ENCODE measurements at places on chromosomes 3 and 15.
A peak's percentile ranks its signal among the peaks of the same experiment; 100 is the strongest.

- DNase-seq, result no peak
Observed at GRCh38 chr3:180036671-180037455, at the start of gene PEX5L. Gene PEX5L (minus strand): TSS chr3:180036937. CDS start chr3:180036599, 338 bp downstream.

- DNase-seq, result no peak
Observed at GRCh38 chr3:181726351-181727330, 14.9 kb downstream of the SOX2 start.

DNA sequence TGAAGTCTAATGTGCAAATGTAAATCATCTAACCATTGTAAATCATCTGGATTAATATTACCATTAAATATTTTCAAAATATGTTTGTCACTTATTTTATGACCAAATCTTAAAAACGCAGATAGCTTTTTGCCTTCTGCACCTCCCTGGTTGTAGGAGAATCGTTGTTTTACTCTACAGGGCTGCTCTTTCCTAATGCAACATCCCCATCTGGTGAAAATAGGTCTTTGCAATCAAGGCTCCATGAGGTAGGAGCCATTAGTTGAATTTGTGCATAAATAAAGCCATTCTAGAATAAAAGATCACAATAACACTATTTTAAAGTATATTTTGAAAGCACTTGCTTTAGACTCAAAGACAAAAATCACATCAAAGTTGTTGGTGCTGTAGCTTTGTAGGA, 535.6 kb upstream of the AGTR1 start:
- no peak for DNase-seq

DNA sequence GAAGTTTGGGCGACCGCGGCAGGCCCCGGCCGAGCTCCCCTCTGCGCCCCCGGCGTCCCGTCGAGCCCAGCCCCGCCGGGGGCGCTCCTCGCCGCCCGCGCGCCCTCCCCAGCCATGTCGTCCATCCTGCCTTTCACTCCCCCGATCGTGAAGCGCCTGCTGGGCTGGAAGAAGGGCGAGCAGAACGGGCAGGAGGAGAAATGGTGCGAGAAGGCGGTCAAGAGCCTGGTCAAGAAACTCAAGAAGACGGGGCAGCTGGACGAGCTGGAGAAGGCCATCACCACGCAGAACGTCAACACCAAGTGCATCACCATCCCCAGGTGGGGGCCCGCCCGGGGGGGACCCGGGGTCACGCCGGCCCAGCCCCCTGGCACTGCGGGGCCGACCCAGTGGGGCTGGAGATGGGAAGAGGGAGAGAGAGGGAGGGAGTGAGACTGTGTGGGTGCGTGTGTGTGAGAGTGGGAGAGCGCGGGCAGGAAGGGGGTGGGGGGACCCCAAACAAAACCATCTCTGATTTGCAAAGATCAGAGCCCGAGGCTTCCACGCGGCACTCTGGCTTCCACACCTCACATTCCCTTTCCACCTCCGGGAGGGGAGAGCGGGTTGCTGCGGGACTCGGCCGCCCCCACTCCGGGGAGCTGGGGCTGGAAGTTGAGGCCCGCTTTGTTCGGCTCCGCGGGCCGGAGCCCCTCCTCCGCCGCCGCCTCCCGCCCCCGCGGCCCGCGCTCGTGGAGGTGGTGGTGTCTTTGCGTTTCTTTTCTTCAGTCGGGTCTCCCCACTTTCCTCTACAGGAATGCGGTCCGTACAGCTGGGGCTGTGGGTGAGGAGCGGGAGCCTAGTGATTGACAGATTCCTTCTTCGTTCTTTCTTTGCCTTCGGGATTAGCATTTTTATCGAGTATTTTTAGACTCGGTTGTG, 898 bp downstream of the SMAD3 start:
- no peak for DNase-seq

DNA sequence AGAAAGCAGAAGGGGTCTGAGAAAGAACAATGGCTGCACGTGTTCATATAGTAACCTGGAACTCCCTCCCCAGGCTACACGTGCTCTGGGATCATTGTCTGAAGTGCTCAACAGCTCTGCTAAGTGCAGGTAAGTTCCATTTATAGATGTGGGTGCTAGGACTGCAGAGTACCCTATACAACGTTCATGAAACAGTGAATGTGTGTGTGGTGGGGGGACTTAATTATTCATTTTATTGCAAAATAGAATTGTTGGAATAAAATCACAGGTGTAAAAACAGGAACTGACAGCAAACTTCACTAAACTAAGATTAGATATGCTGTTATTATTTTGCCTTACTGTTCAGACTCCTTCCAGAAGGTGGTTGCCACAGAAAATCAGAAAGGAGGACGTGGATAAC, 68.5 kb downstream of the CCR4 start:
- DNase-seq, result no peak

GRCh38 chr3:175983379-175983778, 1124.2 kb downstream of the NAALADL2 start:
- DNase-seq, result no peak

GRCh38 chr15:70974004-70974832, 81.6 kb downstream of the LRRC49 start:
- DNase-seq, result no peak

DNA sequence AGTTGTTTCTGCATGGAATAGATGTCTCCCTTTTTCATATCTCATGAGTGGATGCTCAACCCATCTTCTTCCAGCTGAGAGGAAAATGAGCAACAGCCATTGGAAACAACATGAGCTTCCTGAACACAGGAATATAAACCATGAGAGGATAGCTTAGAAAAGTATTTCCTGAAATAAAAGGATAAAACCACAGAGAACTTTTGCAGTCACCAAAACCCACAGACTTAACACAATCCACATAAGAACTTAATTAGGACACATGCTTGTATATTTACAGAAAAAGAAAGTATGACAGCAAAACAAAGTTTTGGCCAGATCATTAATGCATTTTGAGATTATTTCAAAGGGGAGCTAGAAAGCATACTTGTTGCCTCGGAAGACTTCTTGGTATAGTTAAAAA, 180.5 kb upstream of the RASGRP1 start:
- no peak for DNase-seq

DNA sequence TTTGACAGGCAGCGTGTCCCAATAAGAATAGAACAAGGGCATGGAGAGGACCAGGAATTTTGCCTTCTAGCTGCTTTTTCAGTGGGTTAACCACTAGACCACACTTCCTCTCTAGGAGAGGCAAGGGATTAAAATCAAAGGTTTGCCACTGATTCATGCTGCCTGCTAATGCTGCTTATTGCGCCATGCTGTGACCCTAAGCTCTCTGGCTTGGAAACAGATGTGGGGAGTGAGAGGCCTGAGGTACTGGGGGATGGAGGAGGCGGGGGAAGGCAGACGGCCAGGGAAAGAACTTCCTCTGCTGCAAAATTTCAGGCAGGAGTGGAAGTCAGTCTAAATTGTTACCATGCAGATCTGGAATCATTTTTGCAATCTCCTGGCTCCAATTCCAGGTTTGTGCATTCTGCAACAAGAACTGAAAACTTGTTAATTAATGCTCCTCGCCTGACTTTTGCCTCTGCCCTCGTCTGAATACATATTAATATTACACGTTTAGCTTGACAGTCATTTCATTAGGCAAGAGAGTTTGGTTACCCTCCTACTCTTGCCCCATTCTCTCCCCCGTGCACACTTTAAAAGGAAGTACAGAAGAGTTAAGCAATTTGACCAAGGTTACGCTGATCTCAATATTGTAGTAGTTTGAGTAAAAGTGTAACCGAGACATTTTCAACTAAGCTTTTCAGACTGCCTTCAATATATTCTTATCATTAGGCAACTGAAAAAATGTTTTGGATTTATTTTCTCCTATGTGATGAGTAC, 121.7 kb upstream of the SPRED1 start:
- DNase-seq, result no peak

DNA sequence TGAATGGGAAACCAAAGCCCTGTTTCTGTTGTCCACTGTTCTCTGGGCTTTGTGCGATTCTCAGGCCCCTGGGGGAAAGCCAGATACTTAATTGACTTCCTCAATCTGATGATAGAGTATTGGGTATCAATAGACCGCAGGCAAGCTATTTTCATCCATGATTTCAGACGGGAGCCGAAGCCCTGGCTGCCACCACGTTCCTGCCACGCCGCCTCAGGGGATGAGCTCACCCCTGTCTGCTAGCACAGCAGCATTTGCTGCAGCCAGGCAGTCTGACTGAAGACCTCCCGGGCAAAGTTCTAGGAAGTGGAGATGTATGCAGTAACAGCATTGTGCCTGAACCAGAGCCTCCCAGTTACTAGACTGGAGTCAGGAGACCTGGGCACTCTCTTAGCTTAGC, 69.8 kb downstream of the ISG20 start:
- DNase-seq, result no peak

- DNase-seq, result no peak
Observed at GRCh38 chr15:91508633-91509032, 344.9 kb upstream of the SLCO3A1 start.

DNA sequence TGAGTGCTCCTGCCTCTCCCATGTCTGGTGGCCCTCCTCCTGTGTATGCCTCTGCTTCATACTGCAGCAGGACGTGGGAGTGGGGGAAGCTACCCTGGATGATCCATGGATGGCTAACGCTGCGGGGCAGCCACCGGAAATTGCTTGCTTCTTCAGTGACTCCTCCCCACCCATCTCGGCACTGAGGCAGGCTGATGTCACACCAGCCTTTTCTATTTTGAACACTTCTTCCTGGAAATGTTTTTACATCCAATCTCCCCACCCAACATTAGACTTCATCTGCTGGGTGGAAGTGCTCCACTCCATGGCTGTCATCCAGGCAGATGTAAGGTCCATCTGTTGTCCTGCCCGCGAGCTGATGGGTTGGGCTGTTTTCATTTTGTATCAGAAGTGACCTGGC, 58.9 kb upstream of the MUC13 start:
- no peak for DNase-seq

GRCh38 chr15:87874896-87875711, 381.4 kb downstream of the NTRK3 start:
- no peak for DNase-seq

DNA sequence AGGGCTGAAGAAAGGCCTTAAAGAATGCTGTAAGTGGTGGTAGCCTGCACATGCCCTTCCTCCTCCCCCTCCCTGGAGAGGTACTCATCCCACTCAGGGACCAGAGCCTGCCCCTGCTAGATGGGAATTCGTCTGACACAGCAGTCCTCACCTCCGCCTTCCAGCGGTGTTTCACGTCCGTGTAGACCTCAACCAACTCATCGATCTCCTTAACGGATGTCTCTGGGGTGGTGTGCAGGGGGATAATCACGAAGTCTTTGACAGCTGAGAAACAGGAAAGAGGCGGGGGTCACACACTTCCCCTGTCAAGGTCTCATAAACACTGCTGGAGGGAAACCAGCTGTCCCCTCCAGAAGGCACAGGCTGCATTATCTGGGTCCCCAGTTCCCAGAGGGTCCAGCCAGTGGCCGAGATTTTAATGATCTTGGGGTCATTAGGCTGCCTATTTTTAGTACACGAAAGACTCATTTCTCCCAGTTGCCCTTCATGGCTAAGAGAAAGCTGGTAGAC, 9.9 kb downstream of the DNASE1L3 start:
- DNase-seq, result no peak

DNA sequence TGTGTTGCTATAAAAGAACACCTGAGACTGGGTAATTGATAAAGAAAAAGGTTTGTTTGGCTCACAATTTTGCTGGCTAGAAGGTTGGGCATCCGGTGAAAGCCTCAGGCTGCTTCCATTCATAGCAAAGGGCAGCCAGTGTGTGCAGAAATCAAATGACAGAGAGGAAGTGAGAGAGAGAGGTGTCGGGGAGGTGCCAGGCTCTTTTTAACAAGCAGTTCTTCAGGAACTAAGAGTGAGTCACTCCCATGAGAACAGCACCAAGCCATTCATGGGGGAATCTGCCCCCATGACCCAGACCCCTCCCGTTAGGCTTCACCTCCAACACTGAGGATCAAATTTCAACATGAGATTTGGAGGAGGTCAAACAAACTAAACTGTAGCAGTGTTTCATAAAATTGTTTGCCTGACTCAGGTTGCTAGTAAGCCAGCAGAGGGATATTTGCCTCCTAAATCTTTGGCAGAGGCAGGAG, 4.5 kb upstream of the PARP15 start:
- DNase-seq, result no peak

GRCh38 chr3:11637901-11638458, 5.7 kb downstream of the VGLL4 start:
- no peak for DNase-seq

DNA sequence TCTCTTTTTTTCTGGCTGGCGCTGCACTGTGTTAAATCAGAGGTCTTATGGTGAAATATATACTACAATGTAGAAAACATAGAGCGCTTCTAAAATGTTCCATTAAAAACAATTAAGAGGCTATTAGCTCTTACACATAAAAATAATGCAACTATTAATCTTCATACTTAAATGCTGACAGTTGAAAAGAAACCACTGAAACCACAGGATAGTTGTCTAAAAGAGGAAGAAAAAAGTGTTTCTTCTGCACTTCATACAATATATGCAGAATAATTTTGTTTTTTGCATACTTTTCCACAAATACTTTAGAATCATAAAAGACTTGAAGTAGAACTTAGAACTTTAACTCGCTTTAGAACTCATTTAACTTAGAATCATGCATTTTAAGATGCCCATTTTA, 170.5 kb downstream of the PYDC2 start:
- DNase-seq, result no peak

GRCh38 chr15:46312133-46312740, 677.4 kb downstream of the SQOR start:
- DNase-seq, result peak; percentile 20

DNA sequence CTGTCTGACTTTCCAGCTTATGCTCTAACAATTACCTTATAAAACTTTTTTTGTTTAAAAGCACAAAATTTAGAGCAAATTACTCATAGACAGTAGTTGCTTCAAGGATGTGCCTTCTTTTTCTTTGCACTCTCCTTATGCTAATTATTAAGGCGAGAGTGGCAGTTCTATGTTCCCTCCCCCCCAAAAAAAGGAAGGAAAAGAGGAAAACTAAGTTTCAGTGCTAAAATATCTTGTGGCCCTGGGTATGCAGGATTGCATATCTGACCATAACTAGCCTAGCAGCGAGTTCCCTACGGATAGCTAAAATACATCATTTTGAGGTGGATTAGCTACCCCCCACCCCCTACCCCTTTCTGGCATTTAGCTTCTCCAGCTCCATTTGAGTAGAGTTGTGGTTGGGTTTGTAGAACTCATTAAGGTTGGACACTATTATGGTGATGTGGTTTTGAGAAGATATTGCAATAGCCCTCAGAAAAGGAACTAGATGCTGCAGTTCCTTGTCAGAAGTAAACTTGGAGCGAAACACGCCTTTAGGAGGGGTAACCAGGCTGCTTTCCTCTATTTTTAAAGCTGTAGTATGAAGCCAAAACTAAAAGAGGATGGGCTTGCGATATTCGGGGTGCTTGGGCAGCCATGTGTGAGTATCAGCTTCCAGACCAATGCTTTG, 174.6 kb downstream of the AKAP13 start:
- no peak for DNase-seq

- no peak for DNase-seq
Observed at GRCh38 chr15:31102374-31103342, 1.1 kb upstream of the TRPM1 start.

- DNase-seq, result no peak
Observed at GRCh38 chr3:178041931-178042330, 494.3 kb upstream of the KCNMB2 start.

DNA sequence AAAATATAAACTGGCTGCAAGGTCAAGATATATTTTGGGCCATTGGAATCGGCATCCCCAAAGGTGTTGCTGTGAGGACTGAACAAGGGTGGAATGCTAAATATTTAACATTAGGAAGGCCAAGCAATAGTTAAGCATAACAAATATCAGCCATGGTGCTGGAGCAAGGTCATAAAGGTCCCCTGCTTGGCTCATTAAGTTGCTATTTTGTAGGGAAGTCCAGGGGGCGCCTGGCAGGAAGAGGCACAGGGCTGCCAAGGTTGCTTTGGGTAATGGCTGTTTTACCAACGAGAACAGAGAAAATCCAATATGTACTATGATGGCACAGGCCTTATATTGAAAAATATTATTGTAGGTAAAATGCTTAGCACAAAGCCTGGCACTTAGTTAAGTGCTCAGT, 62.2 kb downstream of the SLC15A2 start:
- DNase-seq, result no peak
